ENCODE measurements at places on chromosomes 6 and 20. TPM values are rescaled to one million over a fixed set of nuclear protein-coding genes. Genes with fewer than 3 reads are reported as not detected.

BPIFA1 gene
- not detected for total RNA-seq

IL17A gene
- not detected for total RNA-seq

UBE3D gene
- total RNA-seq, result 3.6 TPM

THEMIS gene
- total RNA-seq, result not detected

OR2H2 gene
- not detected for total RNA-seq

E2F1 gene
- 31.7 TPM for total RNA-seq

MYT1 gene
- 0.08 TPM for total RNA-seq

MLIP gene
- total RNA-seq, result not detected
